ENCODE measurements at places on chromosomes 16 and 17. TPM values are rescaled to one million over a fixed set of nuclear protein-coding genes. Genes with fewer than 3 reads are reported as not detected.

The RGS11 gene
- total RNA-seq: not detected

The G6PC1 gene
- total RNA-seq: 0.08 TPM

The NPIPB9 gene
- 0.87 TPM for total RNA-seq

The APOH gene
- total RNA-seq: 1.3 TPM

The ADCY9 gene
- 5.7 TPM for total RNA-seq

The TGFB1I1 gene
- total RNA-seq: 0.30 TPM

DNA sequence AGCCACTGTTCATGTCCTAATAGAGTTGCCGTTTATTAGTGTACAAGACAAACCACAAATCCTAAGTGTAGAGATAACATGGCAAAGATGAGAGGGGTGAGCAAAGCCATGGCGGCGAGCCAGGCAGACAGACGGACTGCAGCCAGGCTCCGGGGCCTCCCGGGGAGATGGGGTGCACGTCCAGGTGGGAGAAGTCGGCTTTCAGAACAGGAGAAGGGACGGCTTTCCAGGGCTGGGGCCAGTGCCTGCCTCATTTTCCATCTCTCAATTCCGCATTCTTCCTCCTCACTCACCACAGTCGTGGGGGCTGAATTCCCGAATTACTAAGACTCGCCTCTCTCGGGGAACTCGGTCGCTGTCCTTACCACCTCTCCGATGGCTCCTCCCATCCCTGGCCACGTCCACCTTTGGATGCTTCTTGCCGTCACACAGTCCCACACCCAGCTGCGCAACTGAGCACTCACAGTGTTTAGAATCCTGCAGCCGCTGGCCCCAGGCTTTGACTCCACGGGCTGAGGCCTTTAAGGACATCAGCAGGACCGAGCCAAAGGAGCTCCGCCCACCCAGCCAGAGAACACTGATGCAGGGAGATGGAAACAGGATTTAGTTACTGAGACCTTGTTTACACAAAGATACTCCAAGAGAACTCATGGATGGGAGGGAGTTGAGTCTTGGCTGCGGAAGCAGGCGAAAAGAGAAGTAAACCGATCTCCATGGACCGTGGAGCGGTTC, 59.7 kb downstream of the RNF112 start:
- no peak for DNase-seq

DNA sequence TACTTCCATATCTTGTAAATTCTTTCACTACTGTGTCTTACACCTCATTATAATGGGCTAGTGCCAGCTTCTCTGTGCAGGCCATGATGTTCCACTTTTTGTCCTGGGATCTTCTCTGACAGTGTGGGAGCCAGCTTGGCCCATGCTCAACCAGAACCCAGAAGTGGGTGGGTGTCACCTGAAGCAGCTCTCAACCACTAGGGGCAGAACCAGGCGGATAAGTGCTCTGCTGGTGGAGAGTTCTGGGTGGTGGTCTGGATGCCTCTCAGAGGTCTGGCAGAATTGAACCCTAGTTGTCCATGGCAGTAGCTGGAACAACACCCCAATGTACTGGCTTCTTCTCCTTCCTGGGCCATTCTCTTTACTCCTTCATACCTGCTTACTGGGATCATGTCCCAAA, 254.1 kb upstream of the N4BP1 start:
- no peak for DNase-seq

DNA sequence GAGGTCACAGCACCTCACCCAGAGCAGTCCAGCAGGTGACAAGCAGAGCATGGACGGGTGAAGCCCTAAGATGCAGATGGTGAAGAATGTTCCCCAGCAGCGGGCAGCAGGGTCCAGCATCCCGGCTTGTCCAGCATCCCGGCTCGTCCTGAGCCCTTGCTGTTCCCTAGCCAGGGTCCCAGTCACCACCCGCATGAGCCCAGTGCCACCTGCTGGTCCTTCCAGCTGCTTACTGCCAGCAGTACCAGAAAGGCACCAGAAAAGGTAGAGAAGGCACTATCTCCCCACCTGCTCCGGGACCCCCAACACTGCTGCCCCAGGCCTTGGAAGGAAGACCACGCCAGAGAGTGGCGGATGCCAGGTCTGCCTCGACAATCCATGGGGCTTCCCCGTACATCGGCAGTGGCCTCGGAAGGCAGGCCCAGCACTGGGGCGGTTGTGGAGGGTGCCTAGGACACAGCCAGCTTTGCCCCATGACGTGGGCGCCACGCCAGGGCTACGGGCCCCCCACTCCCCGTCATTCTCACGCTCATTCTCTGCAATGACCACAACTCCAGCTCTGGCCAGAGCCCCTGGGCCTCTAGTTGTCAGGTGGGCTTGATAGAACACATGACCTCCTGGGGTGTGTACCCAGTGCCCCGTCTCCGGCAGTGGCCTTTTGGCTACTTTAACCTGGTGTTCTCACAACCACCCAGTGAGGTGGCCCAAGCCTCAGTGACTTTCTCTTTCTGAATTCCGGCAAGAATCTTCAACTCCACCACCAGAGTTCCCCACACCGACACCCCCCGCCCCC, 1.4 kb downstream of the CENPX start:
- peak; percentile 56 for DNase-seq

DNA sequence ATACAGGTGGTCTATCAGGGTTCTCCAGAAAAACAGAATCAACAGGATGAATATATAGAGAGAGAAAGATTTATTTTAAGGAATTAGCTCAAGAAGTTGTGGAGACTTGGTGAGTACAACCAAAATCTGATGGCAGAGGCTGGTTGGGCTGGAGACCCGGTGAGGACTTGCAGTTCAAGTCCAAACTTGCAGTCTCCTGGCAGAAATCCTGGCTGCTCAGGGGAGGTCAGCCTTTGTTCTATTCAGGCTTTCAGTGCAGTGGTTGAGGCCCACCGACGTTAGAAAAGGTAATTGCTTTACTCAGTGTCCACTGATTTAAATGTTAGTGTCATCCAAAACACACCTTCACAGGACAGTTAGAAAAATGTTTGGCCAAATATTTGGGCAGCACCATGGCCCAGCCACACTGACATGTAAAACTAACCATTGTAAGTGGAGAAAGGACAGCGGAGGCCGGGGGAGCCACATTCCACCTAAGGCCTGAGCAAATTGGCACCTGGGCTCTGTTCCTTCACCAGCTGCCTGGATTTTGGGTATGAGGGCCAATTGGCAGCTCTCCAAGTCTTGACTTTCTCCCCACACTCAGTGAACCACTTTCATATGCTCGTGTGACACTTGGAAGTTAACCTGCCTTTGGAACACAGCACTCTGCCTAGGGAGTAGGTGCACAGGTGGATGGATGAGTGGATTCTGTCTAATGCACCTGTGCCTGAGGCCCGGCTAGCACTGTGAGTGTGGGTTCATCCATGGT, 54.7 kb downstream of the CACNG5 start:
- DNase-seq: no peak

- no peak for DNase-seq
Observed at GRCh38 chr16:17076818-17077498, 393.8 kb downstream of the XYLT1 start.

- no peak for DNase-seq
Observed at GRCh38 chr16:29683543-29684090, 4.6 kb downstream of the QPRT start.

GRCh38 chr16:57544124-57544653, 1.7 kb downstream of the ADGRG5 start:
- no peak for DNase-seq

DNA sequence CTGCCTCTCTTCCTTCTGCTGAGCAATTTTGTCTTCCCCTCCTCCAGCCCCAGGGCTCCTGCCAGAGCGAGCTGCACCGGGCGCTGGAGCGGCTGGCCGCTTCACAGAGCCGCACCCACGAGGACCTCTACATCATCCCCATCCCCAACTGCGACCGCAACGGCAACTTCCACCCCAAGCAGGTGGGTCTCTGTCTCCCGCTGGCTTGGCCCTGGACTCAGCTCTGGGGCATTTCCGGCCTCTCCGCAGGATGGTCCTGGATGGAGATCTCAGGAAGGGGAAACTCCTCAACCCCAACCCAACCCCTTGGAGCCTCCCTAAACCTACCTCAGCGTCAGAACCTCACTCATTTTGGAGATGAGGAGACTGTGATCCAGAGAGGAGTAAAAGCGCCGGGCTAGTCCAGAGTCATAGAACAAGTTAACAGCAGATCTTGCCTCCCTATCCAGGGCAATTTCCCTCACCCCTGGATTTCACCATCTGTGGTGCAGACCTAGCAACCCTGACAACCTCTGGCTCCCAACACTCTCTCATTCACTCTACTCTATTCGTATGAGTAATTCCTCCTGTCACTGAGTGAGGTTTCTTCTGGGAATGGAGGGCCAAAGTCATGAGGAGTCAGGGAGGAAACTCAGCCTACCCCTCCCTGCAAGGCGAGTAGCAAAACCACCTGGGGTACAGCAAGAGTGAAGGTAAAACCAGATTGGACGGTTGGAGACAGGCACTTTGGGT, 10.8 kb downstream of the IGFBP4 start:
- no peak for DNase-seq

GRCh38 chr17:14940108-14940937, 324.8 kb downstream of the PMP22 start:
- no peak for DNase-seq

Data from activated T-cell treated with anti-CD3 and anti-CD28 coated beads, Interleukin-2, amount 50 U/mL, for 4 hours (primary cell).